Stomach (tissue), 19 donors: ENCODE measurements at places on chromosomes 7 and 10. TPM values are rescaled to one million over a fixed set of nuclear protein-coding genes. Genes with fewer than 3 reads are reported as not detected.

DNA sequence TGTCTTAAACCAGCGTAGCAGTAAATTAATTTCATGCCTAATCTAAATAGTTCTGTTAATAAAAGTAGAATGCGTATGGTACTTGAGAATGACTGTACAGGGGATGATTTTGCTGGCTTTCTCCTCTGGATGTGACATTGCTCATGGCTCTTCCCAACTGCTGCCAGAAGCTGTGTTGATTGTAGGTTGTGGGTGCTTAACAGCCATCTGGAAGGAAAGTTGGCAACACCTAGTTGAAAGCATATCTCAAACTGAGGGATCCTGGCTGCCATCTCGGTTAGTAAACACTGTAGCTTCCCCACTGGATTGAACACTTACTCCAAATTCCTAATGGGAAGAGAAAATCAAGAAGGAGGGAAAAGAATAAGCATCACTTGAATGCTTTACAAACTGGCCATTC lies 130.9 kb downstream of the NXPH1 start:
- H3K4me1 ChIP-seq: no peaks in the 10 kb centered on the region
- H3K27me3 ChIP-seq: no peaks in the 10 kb centered on the region
- no peak for DNase-seq
- H3K36me3 ChIP-seq: no peaks in the 10 kb centered on the region
- no peak overlapping the region for H3K4me3 ChIP-seq
- H3K27ac ChIP-seq: no peak overlapping the region

TMEM248 gene
- polyA plus RNA-seq: 20.3 TPM

DNA sequence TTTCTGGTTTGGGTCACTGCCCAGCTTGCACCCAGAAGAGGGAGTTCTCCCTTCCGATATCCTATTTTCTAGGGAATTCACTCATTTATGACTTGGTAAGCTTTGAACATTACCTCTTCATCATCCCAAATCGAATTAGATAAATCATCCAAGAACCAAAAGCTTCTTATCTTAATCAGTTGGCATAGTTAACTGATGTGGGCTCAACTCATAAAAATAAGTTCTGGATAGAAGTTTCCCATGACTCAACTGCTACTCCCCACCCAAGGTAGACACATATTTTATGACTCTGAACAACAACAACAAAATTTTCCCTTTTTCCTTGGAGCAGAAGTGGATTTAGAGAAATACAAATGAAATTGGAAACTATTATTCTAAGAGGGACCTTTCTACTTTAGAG lies 102.9 kb upstream of the CCDC6 start:
- no peak overlapping the region for H3K27ac ChIP-seq
- no peaks in the 10 kb centered on the region for H3K4me1 ChIP-seq
- DNase-seq: no peak
- no peaks in the 10 kb centered on the region for H3K27me3 ChIP-seq
- H3K36me3 ChIP-seq: no peaks in the 10 kb centered on the region

CLCN1 gene
- not detected for polyA plus RNA-seq

DNA sequence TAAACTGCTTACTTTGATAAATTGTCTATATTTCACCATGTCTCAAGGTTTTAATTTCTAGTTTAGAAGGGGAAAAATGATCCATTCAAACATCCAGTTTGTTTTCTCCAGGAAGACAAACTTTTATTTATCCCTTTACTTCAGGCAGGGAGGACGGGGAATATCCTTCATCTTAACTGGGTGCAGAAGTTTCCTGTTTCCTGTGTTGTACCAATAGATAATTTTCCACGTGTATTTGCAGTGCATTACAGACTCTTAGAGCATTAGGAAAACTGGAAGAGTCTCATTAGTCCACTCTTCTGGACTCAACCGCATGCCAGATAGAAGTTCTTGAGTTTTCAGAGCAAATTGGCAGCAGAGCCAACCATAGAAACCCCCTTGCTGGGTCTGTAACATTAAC lies 39.4 kb upstream of the PIP4K2A start:
- no peak overlapping the region for H3K27ac ChIP-seq
- no peak overlapping the region for H3K4me3 ChIP-seq
- H3K4me1 ChIP-seq: no peaks in the 10 kb centered on the region
- no peak for DNase-seq
- H3K36me3 ChIP-seq: no peaks in the 10 kb centered on the region

GRCh38 chr10:49611816-49612512 lies 1.9 kb downstream of the SLC18A3 start:
- peak; percentile 18 for DNase-seq
- peaks cover 50% of the 10 kb centered on the region for H3K27me3 ChIP-seq
- no peak overlapping the region for H3K4me3 ChIP-seq

GRCh38 chr7:22909917-22910316 lies 87.3 kb upstream of the TOMM7 start:
- H3K36me3 ChIP-seq: no peaks in the 10 kb centered on the region
- no peak for DNase-seq
- no peaks in the 10 kb centered on the region for H3K27me3 ChIP-seq
- no peaks in the 10 kb centered on the region for H3K4me1 ChIP-seq

DNA sequence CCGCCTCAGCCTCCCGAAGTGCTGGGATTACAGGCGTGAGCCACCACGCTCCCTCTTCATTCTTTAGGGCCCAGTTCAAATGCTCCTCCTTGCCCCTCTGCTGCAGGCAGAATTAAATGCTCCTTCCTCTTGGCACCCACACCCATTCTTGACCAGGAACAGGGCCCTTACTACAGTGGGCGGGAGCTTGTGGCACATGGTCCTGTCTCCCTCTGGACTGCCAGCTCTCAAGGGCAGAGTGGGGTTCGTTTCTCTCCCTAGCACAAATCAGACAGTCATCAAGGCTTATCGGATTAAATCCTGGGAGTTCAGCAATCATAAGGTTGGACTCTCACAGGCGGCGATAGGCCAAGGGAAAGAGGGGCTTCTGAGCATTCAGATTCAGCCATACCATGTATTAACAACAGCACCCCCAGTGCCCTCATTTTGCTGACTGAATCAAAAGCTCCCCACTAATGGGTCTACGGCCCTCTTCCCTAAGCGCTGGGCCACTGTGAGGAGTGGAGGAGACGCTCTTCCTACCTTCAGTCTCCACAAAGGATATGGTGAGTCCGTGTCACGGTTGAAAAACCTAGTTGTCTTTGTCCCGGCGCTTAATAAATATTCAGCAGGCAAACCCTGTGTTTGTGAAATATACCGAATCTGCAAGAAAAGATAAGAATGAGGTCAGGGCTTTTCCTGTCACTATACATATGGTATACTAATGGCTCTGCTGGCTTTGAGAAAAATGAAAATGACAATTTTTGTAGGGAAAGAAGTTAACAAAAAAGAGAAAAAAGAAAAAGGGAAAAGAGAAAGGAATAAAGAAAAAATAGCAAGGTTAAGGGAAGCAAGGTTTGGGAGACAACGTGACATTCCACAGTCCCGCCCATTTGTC lies 107.4 kb downstream of the CLEC2L start:
- H3K4me1 ChIP-seq: no peaks in the 10 kb centered on the region
- H3K36me3 ChIP-seq: peaks cover 71% of the 10 kb centered on the region

HKDC1 gene
- 0.19 TPM for polyA plus RNA-seq

PIK3CG gene
- polyA plus RNA-seq: 0.15 TPM

DNA sequence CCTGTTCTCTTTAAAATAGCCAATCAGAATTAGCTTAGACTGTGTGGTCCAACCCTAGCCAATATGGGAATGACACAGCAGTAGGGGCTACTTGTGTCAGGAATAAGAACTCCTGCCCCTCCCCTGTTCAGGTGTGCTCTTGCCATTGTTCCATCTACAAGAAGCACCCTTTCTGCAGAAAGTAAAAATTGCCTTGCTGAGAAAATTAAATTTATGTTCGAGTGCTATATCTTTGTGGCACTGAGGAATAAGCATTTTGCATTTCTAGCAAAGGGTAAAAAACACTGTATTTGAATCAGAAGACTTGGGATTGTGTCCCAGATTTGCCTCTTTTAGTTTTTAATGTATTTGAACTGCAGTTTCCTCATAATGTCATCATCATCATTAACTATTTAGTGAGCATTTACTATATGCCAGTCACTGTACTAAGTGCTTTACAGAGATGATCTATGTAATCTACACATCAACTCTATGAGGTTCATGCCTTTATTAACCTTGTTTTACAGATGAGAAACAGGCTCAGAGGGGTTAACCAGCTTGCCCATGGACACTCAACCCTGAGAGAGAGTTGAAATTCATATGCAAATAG lies 28.9 kb upstream of the XRCC2 start:
- H3K36me3 ChIP-seq: no peaks in the 10 kb centered on the region
- no peak overlapping the region for H3K4me3 ChIP-seq
- no peak overlapping the region for H3K27ac ChIP-seq

IFT22 gene
- 31.2 TPM for polyA plus RNA-seq

GRCh38 chr7:135333200-135333599 lies 99.6 kb downstream of the STRA8 start:
- H3K36me3 ChIP-seq: no peaks in the 10 kb centered on the region
- no peaks in the 10 kb centered on the region for H3K4me1 ChIP-seq
- DNase-seq: no peak
- H3K27ac ChIP-seq: no peak overlapping the region
- H3K4me3 ChIP-seq: no peak overlapping the region
- H3K27me3 ChIP-seq: no peaks in the 10 kb centered on the region

DNA sequence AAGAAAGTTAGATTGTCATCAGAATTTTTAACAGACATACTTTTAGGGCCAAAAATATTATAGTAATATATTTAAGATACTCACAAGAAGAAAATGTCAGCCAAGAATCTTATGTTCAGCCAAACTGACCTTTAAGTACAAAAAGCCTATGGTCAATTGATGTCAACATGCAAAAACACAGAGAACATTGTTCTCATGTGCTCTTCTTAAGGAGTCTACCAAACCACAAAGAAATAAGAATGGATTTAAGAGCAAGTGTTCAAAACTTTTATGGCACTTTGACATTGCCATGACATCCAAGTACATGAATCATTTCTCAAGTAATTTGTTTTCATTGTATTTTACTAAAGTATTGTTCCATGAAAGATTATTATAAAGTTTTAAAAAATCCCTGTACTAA lies 180.4 kb downstream of the TMEM26 start:
- no peak for DNase-seq
- H3K4me3 ChIP-seq: no peak overlapping the region
